ENCODE measurements at places on chromosomes 11 and 22.

GRCh38 chr22:19429950-19430889, 1.3 kb downstream of the HIRA start:
- DNase-seq = no peak

GRCh38 chr22:49965091-49966040, 4.8 kb downstream of the PIM3 start:
- DNase-seq = no peak

DNA sequence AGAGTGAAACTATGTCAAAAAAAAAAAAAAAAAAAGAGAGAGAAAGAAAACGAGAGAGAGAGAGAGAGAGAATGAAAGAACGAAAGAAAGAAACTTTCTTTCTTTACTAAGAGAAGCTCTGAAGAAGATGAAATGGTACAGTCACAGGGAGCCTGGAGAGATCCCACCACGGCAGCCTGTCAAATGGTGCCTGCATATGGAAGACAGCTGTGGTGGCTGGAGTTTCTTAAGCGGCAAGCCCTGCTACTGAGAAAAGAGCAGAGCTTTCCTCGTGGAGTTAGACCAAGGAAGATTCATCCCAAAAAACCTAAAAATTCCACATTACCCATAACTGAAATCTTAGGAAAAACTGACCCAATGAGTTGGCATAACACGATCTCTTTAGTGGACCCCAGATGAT, 66.7 kb downstream of the MICAL3 start:
- DNase-seq = no peak

- DNase-seq = no peak
Observed at GRCh38 chr11:63547061-63547460, 10.5 kb downstream of the PLAAT4 start.

GRCh38 chr11:132751516-132752250, 780.6 kb downstream of the OPCML start:
- DNase-seq = no peak

GRCh38 chr11:441418-442274, at the start of gene ANO9:
ANO9 (minus strand) TSS chr11:442011; CDS start chr11:441926, 85 bp downstream.
- no peak for DNase-seq

GRCh38 chr22:27714068-27714467, 87.5 kb downstream of the MN1 start:
- DNase-seq = no peak

GRCh38 chr22:17907748-17908051, 116.7 kb downstream of the MICAL3 start:
- no peak for DNase-seq

- no peak for DNase-seq
Observed at GRCh38 chr11:3109921-3110706, 52.9 kb upstream of the CARS1 start.

DNA sequence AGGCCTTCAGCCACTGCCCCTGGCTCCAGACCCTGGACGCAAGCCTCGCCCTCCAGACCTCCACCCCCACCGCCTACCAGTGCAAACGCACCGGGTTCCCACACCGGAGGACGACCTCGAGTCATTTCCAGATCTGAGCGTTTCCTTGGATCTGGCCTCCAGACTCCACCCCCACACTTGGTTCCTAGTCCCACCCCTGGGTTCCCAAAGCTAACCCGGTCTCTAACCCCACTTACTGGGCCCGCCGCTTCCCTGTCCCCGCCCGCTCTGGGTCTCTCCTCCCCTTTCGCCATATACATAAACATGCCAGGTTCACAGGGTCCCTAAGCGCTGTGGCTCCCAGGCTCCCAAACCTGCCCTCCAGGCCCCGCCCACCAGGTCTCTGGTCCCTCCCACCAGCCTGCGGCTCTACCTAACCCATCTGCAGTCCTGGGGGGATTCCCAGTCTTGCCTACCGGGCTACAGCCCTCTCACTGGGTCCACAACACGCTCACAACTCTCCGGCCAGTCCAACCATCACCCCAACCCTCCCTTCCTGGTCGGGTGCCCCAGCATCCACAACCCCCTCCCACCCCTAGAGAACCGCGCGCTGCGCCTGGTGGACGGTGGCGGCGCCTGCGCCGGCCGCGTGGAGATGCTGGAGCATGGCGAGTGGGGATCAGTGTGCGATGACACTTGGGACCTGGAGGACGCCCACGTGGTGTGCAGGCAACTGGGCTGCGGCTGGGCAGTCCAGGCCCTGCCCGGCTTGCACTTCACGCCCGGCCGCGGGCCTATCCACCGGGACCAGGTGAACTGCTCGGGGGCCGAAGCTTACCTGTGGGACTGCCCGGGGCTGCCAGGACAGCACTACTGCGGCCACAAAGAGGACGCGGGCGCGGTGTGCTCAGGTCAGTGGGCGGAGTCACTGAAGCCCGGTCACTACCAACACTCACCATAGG, 36.7 kb downstream of the CD6 start:
- DNase-seq = no peak

DNA sequence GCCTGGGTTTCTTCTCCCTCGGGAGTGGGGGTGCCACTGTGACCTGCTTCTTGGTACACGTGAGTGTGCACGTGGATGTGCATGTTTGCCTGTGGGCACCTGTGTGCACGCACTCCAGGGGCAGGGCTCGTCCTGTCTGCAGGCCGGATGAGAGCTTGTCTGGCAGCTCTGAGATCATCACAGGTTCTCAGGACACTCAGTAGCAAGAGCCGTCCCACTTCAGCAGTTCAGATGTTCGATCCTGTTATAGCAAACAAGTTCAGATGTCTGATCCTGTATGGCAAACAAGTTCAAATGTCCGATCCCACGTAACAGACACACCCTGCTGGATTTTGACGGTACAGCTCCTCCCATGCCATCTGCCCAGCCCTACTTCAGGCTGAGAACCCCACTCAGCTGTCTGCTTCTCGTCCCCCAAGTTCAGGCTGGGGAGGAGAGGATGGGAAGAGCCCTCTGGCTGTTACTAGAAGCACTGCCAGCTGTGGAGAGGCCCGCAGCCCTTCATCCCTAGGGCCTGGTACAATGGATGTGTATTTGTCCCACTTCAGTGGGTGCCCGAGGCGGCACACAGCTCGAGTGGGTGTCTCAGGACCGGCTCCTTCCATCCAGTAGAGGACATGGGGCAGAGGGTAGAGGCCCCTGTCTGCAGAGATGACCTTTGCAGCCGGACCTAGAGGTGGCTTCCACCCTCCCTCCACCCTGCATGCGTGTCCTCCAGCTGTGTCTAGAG, 1126.9 kb downstream of the BRD1 start:
- no peak for DNase-seq

- no peak for DNase-seq
Observed at GRCh38 chr11:125402435-125402834, 93.6 kb downstream of the FEZ1 start.

DNA sequence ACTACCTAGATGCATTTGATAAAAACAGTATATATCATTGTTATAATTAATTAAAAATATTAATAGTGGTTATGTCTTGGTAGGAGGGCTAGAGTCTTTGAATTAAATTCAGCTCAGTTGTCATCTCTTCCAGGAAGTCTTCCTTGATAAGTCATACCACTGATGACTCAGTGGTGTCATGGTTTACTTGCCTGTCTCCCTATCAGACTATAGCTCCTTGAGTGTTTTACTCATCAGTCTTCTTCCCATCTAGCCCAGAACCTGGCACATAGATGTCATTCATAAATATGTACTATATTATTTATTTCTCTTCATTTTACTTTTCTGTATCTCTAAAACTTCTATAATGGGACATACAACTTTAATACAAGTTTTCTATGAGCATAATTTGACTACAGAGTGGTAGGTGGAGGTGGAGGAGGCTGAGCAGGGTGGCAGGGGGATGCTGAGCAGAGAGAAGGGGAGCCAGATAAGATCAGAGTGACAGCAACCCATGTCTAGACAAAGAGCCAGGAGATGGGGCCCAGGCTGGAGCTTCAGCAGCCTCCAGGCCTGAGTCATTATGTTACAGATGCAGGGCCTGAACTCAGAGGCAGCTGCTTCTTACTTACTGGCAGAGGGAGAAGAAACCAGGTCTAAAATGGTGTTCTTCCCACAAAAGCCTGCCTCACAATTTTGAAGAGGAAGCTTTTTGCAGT, 82.3 kb upstream of the PHOX2A start:
- no peak for DNase-seq

DNA sequence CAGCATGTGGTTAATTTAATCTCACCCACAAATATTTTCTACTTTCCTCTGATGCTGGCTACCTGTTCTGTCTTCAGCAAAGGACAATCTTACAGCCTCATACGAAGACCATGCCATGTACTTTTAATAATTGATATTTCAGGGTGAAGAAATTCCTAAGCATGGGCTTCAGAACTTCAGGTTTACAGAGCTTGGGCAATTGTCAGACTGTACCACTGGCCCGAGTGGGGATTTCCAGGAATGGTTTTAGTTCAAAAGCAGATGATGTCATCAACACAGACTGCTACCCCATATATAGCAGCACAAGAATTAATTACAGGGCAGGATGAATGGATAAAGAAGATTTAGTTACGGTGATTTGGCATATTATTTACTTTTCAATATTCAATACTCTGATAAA, 171.8 kb downstream of the ETS1 start:
- no peak for DNase-seq

DNA sequence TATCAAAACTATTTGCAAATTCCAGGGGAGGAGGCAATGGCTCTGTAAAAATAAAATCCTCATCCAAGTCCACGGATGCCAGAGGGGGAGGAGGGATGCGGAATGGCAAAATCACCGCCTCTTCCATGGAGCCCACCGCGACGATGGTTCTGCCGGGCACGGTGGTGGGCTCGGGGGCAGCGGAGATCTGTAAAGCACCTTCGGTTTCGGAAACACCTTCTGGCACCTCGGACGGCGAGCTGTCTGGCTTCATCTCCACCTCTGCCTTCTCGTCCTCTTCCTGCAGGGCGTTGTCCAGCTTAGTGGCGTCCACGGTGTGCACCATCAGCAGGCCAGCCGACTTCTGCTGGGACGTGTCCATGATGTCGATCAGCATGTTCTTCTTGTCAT, 87.7 kb downstream of the CTTN start:
- no peak for DNase-seq

GRCh38 chr11:34232807-34233206, 125.0 kb downstream of the ABTB2 start:
- DNase-seq = no peak

DNA sequence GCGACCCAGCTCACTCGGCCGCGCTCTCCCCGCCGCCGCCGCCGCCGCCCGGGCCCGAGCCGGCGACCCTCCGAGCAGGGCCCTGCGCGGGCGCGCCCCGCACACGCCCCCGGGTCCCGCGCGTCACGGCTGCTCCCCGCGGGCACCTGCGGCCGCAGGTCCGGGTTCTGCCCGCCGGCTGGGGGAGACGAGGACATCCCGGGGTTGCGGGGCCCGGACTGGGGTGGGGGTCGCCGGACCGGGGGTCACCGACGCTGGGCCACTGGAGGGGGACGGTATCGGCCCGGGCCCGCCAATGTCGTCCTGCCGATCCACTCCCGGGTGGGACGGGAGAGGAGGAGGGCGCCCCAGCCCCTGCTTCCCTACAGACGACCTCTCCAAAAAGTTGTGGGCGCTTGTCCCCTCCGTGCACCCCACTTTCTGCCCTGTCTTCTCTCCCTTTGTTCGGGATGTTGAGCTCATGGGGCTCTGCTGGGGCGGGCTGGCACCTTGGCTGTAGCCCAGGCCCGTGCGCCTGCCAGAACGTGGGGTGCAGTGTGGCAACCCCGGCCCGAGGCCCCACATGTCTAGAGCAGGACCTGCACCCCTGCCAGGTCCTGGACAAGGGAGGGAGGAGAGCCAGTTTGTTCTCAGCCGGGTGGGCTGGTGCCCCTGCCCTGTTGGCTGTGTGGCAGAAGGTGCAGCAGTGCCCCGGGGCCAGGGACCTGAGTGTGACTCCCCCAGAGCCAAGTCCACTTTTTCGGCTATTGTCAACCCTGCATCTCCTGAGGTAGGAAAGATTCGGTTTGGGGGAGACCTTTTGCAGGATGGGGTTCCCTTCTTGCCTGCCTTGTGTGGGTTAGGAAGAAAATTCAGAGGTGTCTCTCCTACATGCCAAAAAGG, 40.2 kb upstream of the CELSR1 start:
- no peak for DNase-seq

GRCh38 chr11:35304386-35304775, 115.0 kb downstream of the SLC1A2 start:
- DNase-seq = no peak

DNA sequence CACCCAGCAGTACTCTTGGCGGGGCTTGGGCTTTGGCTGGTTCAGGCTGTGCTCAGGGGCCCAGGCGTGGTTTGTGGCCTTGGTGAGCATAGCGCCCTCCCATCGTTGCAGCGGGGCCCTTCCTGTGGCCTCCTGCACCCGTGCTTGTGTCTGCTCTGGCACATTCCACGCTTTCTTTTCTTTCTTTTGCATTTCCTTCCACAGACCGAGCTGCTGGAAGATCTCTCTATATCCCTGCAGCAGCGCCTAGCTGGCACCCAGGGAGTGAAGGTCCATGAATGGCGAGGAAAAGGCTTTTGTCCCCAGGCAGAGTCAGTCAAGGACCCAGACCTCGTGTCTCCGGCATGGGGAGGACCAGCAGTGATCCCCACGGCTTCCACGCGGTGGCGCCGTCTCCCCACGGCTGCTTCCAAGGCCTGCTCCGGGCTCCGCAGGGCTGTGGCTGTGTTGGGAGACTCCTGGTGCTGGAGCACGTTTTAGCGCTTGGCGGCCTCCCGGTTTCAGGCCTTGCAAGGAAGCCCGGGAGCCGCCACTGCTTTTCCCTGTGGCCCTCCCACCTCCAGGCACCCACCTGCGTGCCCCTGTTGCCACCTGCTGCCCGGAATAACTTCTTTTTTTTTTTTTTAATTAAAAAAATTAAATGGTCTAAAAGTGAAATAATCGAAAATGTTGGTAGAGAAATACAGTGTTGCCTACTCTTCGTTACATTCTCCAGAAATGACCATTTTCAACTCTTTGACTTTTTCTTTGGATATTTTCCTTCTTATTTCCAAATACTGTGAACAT, 28.5 kb downstream of the GLB1L2 start:
- peak; percentile 43 for DNase-seq

GRCh38 chr11:19242179-19242932, 1.6 kb upstream of the E2F8 start:
- DNase-seq = no peak

GRCh38 chr22:33860386-33860785, 59.9 kb downstream of the LARGE1 start:
- DNase-seq = no peak

DNA sequence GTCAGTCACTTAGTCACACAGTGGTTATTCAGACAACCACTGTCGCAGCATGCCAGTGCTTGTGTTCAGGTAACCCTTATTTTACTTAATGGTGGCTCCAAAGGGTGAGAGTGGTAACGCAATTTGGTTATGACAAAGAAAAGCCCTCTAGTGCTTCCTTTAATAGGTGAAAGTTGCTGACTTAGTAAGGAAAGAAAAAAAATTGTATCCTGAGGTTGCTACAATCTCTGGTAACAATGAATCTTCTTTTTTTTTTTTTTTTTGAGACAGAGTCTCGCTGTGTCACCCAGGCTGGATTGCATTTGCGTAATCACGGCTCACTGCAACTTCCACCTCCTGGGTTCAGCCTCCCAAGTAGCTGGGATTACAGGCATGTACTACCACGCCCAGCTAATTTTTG, 64.5 kb downstream of the C11orf91 start:
- no peak for DNase-seq

- DNase-seq = no peak
Observed at GRCh38 chr22:16967453-16968217, 40.4 kb downstream of the GAB4 start.

- peak; percentile 13 for DNase-seq
Observed at GRCh38 chr11:10405865-10406592, 49.0 kb upstream of the AMPD3 start.
